Heart left ventricle (tissue), 16 donors: ENCODE measurements at places on chromosomes 16 and 17. TPM values are rescaled to one million over a fixed set of nuclear protein-coding genes. Genes with fewer than 3 reads are reported as not detected.

DNA sequence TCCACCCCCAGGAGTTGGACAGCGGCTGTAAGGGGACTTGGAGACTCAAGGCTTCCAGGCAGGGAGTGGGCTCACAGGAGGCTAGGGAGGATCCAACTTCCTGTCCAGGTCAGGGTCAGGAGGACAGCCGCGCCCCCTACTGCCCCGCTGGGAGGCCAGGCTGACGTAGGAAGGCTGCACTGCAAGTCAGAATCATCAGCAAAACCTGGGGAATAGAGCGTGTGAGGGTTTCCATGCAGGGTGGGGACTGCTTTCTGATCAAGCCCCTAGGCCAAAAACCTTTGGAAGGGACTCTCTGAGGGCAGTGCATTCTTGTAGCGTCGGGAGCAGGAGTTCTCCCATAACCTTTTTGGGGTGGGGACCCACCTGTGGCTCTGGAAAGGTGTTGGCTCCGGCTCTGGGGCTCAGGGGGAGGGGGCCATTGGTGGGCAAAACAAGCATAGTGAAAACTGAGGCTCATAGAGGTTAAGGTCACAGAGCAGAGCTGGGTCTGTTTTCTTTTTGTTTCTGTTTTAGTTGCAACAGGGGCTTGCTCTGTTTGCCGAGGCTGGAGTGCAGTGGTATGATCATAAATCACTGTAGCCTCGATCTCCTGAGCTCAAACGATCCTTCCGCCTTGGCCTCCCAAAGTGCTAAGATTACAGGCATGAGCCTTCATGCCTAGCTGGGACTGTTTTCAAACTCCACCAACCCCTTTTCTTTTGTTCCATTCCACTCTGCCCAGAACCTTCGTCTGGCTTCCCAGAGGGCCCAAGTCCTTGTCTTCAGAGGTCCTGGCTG is 22.1 kb downstream of the RAI1 start:
- no peaks in the 10 kb centered on the region for H3K27me3 ChIP-seq
- no peak for DNase-seq
- no peak overlapping the region for H3K27ac ChIP-seq
- H3K36me3 ChIP-seq, result no peaks in the 10 kb centered on the region
- H3K4me1 ChIP-seq, result peaks cover 21% of the 10 kb centered on the region
- H3K4me3 ChIP-seq, result no peak overlapping the region

DNA sequence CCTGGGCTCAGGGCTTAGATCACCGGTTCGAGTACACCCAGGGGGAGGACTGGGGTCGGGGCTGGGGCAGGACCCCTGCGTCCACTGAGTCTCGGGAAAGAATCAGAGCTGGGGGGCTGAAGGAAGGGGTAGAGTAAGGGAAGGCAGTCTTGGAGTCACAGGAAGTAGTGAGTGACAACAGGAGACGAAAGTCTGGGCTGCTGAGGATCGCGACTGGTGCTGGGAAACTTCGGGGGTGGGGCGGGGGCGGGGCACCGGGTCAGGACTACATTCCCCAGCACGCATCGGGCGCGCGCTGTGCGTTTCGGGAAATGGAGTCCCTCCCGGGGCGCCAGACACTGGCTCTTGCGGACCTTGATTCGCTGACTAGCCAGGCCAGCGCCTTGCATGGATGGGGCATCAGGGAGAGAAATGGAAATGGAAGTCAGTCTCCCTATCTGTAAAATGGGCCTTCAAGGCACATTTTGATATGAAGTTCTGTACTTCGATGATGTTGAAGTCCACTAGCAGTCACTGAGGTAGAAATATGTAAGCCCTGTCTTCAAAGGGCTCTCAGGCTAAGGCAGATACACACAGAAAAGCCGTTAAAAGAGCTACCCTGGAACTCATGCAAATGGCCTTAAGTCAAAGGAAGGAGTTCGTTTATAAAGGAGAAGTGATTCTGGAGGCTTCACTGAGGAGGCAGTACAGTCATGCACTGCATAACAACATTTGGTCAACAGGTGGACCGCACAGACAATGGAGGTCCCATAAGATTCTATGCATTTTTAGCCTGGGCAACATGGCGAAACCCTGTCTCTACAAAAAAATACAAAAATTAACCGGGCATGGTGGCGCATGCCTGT is 697 bp downstream of the CTF1 start:
- peak overlapping the region; percentile 97 for H3K27ac ChIP-seq
- DNase-seq, result peak; percentile 97
- H3K27me3 ChIP-seq, result no peaks in the 10 kb centered on the region
- H3K4me1 ChIP-seq, result peaks cover 45% of the 10 kb centered on the region
- H3K4me3 ChIP-seq, result peak overlapping the region; percentile 37

Gene PTX4
- not detected for total RNA-seq

Gene LGALS9B
- not detected for total RNA-seq

Gene KRTAP4-9
- not detected for total RNA-seq
